NCI-H510A (cell line): ENCODE measurements at places on chromosomes 12 and 14.
A peak's percentile ranks its signal among the peaks of the same experiment; 100 is the strongest.

- no peak for DNase-seq
Observed at GRCh38 chr12:87679251-87679650, 349.9 kb downstream of the C12orf50 start.

DNA sequence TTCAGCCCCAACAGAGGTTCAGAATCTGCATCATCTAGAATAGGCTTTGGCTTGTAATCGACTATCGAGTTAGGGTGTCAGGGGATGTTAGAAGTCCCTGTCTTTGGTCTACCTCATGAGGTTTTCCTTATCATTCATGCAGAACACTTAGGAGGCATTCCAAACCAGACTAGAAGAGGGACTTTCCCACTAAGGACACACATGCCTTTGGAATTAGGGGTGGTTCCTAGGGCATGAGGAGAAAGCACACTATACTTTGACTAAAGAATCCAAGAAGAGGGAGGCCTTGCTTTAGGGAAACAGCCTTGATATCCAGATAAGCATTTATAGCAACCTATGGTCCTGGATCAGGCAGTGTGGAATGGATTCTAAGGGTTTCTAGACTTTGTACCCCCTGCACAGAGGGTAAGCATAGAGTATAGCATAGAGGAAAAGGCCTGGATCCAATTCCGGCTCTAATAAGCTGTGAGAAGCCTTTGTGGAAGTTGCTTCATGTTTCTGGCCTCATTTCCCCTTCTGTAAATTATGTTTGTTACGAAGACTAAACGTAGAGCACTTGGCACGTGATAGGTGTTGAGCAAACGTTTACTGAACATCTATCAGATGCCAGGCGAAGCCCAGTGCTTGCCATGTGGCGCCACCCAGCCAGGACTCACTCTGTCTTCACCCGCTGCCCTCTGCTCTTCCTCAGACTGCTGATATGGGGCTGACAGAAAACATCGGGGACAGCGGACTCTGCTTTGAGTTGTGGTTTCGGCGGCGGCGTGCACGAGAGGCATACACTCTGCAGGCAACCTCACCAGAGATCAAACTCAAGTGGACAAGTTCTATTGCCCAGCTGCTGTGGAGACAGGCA lies 13.2 kb downstream of the ZNF219 start:
- DNase-seq: no peak

- DNase-seq: no peak
Observed at GRCh38 chr14:96097752-96098151, 58.6 kb downstream of the C14orf132 start.

GRCh38 chr12:120797677-120798642 lies 72.3 kb downstream of the ACADS start:
- no peak for DNase-seq

DNA sequence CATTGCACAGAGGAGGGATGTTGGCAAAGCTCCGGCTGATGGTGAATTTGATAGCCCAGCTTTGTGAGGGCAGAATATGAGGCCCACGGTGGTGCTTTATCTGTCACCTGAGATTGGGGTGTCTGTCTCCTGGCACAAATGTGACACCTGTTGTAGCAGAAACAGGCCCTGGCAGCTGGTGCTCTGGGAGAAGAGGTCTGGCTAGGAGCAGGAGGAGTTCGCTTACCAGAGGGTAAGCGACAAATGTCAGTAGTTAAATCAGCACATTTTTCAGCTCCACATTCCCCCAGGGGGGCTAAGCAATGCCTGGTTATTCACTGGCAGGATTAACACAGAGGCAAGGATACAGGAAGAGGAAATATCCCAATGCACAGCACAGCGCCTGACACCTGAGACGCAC lies 71.1 kb downstream of the B4GALNT3 start:
- no peak for DNase-seq

DNA sequence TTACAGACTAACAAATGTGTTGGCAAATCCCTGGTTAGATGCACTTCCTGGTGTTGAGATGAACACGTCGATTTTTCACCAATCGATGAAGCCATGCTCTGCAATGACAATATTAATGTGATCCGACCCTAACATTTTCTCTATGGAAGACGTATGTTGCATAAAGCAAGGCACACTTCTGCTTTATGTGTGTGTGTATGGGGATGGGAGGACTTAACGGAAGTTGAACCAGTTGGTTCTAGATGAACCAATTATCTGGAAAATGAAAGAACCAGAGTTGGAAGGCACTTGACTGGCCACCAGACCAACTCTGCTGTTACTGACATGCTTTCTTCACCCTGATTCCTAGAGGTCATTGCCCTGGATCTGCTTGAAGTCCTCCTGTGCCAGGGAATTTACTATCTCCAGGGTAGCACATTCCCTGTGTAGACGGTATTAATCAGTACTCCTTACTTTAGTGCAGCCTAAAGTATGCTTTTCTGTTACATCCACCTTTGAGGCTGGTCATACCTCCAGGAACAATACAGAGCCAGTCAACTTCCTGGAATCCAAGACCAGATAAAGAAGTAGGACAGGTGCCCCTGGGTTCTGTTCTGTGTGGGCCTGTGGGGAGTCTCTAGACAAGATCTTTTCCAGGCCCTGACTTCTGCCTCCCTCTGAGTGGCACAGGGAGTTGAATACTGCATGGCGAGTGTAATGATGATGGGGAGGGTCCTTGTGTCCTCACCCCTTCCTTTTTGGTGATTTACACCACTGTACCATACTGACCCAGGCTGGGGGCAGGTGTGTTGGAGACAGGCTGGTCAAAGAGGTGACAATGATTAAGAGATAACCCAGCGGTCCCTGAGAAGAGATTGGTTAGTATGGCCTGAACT lies 4.1 kb downstream of the SDR39U1 start:
- DNase-seq: no peak

DNA sequence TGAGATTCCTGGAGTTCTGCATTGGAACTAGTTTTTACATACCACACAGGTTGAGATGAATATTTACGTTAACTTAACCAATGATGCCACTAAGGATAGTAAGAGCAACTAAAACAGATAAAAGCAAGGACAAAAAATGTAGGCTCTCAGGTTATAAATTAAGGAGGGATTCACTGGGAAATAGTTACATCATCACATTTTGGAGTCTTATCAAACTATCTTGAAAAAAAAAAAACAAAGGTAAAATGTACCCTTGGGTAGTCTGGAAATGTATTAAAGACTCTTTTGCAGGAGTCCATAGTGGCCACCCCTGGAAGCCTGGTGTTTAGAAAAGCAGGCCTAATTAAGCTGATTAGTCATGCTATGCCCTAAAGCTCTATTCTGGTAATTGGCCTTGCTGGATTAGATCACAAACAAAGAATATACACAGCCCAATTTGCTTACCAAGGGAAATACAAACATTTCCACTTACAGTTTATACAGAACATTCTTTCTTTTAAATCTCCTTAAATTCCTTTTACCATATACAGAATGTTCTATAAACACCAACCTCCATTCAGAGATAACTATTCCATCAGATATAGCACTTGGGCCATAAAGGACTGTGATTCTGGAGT lies 39.3 kb downstream of the SLC25A47 start:
- DNase-seq: no peak

- DNase-seq: no peak
Observed at GRCh38 chr14:55701638-55702037, 121.6 kb downstream of the KTN1 start.

DNA sequence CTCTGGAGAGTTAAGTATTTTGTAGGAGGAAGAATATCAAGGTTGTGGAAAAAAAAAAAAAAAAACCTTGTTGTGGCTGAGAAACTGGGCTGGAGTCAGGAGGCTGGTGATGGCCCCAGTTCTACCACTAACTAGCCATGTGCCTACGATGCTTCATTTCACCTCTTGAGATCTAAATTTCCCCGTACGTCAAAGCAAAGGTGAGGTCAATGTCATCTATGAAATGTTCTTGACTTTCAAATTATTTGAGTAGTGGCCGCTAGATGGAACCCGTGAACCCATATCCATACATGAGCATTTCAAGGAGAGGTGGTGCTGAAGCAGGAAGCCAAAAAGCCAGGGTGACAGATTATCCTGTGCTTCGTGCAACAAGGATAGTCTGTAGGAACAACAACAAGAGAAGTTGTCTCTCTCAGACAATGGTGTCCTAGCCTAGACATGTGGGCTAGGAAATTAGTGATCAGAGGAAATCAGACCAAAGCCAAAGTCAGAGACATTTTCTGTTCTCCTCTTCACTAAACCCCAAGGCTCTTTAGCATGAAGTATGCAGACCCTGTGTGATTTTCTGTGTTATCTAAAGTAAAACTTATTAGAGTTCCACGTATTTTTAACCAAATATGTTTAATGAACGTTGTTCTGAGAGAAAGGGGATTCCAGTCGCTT lies 95.5 kb upstream of the ETV6 start:
- peak; percentile 30 for DNase-seq

- no peak for DNase-seq
Observed at GRCh38 chr14:87111741-87112140, 881.2 kb downstream of the GALC start.

DNA sequence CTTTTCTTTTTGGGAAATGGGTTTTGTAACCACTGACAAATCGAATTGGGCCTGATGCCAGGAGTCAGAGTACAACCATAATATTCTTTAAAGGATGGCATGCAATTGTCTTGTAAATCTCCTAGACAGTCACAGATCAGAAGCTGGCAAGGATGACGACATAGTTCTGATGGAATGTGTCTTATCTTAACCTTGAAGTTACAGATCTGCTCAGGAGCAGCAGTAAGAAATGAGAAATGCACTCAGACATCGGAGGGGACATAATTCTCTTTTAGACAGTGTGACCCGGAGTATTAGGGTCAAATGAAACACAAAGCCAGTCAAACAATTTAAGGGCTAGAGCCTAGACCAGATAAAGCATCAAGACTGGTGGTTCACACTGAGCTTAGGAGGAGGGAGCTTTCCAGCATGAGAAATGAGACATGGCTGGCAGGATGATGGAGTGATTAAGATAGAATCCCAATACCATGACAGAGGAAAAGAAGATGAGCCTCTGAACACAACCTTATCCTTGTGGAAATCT lies 17.5 kb downstream of the CBX5 start:
- no peak for DNase-seq

DNA sequence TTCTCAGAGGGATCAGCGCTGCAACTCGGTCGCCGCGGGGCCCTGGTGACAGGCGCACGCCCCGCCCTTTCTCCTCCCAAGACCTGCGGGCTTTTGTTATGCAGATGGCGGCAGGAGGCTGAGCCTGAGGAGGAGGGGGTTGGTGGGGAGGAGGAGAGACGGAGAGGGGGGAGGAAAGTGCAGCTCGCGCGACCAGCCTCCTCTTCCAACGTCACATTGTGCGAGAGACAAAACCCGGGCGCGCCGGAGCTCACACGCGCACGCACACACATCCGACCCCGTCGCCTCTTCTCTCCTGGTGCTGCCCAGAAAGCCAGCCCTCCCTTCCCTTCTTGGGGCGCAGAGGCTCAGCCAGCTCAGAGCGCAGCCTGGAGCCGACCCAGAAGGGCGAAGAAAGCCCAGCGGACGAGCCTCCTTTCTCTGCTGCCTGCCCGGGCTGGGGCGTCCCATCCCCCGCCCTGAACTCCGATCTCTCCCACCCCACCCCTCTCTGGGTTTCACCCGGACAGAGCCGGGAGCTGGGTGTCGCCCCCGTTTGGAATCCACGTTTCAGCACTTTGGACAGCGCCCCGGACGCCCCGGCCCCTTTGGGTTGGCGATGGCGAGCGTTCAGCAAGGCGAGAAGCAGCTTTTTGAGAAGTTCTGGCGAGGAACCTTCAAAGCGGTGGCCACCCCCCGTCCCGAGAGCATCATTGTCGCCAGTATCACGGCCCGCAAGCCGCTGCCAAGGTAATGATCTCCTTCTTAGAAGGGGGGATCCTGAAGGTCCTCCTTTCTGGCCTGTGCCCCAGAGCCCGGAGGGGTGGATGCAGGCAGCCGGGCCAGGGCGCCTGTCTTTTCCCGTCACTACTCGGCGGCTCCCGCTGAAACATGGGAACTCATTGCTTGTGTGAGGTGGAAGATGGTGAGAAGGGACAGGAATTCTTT lies at the start of gene SRRM4:
SRRM4 (plus strand) TSS at position 257 of the 927 bp plus-strand sequence; CDS start at position 599, 342 bp downstream.
- peak; percentile 94 for DNase-seq

GRCh38 chr12:85527192-85527591 lies 247.2 kb downstream of the ALX1 start:
- no peak for DNase-seq

GRCh38 chr12:60191676-60192359 lies 596.0 kb downstream of the SLC16A7 start:
- DNase-seq: no peak

DNA sequence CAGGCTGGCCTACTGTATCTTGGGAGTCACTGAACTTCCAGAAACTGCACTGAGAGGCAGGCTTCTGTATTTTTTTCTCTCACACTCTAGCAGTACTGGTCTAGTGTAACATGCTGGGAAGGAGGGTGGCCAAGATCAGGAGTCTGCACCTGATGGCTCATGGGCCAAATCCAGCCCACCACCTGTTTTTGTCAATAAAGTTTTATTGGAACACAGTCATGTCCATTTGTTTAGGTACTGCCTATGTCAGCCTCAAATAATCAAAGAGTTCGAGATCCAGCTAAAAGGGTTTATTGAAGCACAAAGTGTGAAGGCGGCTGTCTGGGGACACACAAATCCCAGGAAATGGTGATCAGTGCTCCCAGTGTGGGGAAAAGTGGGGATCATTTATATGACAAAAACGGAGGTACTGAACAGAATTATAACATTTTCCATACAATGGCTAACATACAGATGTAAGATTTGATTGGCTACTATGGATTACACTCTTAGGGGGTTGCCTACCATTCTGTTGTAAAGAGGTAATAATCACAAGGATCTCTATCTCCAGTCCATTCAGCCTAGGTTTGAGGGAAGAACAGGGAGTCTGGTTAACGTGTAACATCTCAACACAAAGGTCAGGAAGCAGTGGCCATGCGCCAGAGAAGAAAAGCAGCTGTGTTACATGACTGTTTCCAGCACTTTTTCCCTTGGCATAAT lies 12.9 kb downstream of the USP30 start:
- DNase-seq: no peak

DNA sequence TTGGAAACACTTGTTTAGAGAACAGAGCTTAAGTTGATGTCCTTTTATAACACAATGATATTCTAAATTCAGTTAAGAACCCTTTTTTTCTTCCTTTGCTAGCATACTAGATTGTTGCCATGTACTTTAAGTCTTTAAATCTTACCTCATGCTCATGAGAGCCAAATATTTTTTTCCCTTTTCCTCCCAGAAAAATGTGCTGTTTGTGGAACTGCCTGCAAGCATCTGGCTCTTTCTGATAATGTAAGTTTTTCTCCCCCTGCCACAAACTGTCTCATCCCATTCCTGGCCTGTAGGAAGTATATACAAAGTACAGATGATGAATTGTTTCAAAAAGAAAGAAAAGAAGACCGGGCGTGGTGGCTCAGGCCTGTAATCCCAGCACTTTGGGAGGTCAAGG lies 5.3 kb downstream of the RNF212B start:
- DNase-seq: no peak

DNA sequence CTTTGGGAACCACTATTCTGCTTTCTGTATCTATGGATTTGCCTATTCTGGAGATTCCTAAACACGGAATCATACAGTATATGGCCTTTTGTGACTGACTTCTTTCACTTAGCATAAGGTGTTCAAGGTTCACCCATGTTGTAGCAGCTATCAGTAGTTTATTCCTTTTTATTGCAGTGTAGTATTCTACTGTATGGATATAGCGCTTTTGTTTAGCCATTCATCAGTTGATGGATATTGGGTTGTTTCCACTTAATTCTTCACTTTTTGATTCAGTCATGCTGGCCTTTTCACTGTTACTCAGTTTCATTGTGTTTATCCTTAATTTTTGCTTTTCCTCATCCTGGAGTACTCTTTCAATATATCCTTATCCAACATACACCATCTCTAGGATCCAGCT lies 5.1 kb downstream of the PPP4R4 start:
- no peak for DNase-seq

- no peak for DNase-seq
Observed at GRCh38 chr12:74051848-74052247, 485.8 kb upstream of the ATXN7L3B start.
